ENCODE measurements at places on chromosomes 3 and 15.

DNA sequence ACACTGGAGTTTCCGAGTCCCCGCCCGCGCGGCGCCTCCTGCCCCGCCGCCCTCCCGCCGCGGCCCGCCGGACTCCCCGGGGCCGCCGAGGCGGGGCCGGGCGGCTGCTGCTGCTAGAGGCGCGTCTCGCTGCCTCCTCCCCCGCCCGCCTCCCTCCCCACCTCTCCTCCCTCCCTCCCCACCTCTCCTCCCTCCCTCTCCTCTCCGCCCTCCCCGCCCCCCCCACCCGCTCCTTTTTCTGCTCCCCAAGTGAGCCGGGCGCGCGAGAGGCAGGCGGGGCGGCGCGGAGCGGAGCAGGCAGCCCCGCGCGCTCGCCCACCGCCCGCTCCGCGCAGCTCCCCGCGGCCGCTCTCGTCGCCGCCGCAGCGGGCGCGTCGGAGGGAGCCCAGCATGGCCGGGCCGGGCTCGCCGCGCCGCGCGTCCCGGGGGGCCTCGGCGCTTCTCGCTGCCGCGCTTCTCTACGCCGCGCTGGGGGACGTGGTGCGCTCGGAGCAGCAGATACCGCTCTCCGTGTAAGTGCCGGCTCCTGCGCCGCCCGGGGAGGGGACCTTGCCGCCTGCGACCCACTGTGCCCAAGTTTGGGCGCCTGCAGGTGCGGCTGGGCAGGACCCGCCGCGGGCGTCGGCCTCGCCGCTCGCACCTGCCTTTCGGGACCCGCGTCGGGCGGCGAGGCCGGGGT lies at the start of gene CACNA2D3:
TSS of gene CACNA2D3 (plus strand) at position 229 of the 679 bp plus-strand sequence.
- DNase-seq = peak; percentile 56

DNA sequence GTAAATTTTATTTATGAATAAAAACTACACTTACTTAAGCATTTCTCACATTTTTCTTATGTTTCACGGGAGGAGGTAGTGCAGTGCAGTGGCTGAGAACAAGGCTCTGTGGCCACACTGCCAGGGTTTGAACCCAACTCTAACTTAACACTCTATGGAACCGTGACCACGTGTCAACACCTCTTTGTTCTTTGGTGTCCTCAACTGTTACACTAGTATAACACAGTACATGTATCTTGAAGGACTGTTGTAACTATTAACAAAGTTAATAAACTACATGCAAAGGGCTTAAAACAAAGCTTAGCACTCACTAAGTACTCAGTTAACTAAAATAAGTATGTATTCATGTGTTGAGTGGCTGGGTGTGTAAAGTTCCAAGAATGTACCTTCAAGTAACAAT lies 19.5 kb downstream of the CD47 start:
- DNase-seq = no peak

DNA sequence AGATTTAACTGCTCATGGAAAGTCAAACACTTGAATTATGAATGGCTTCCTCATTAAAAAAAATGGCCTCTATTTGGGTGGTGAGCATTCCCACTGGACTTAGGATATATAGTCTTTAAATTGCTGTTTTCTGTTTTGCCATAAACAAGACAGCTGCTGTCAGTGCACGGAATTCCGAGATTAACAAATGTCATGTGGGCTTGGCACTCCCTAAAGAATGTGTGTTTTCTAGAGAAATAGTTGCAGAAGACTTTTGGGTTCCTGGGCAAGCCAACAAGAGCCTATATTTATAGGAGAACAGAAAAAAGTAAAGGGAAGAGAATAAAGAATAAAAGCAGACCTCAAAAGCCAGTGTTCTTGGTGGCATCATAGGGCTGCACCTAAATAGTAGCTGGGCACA lies 13.6 kb upstream of the TFG start:
- DNase-seq = no peak

GRCh38 chr3:65584002-65584401 lies 454.7 kb downstream of the MAGI1 start:
- DNase-seq = no peak

GRCh38 chr3:158333736-158334135 lies 223.8 kb downstream of the RSRC1 start:
- no peak for DNase-seq

DNA sequence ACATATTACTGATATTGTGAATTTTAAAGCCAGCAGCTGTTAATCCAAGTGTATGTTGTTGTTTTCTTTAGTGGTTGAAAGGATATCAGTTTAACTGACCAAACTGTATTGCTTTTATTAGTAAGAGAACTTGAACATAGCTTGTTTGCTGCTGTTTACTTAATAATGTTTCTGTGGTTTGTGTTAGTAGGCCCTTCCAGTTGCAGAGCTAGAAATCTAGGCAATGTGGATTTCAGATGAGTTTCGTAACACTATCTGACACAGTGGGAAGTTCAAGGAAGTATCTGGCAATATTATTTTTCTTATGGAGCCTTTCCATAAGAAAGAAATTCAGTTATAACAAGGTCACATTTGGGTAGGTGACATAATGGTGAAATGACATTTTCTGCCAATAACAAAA lies 18.5 kb downstream of the ZNF609 start:
- DNase-seq = no peak

DNA sequence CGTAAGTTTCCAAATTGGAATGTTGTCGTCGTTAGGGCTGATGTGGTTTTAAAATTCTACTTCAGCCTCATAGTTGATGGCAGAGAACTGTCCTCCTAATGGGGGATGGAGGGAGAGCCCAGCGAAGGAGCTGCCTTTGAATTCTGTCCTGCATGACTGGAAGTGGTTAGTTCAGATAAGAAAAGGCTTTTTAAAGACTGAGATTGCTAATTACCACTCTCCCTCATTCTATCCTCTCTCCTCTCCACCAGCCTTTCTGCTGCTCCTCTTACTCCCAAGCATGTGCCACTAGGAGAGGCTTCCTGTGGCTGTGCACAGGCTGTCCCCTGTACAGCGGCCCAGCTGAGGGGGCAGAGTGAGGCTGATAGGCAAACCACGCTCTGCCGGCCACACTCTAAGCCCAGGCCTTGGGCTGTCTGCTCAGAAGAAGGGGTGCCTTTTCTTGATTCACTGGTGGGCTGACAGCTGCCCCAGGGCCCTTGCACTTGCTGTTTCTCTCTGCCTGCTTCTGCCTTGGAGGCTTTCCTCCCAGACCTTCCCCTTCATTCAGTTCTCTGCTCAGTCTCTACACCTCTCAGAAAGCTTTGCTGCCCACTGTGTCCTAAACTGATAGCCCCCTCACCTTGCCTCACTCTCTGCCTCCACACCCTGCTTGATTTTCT lies 8.7 kb upstream of the PAQR9 start:
- no peak for DNase-seq

DNA sequence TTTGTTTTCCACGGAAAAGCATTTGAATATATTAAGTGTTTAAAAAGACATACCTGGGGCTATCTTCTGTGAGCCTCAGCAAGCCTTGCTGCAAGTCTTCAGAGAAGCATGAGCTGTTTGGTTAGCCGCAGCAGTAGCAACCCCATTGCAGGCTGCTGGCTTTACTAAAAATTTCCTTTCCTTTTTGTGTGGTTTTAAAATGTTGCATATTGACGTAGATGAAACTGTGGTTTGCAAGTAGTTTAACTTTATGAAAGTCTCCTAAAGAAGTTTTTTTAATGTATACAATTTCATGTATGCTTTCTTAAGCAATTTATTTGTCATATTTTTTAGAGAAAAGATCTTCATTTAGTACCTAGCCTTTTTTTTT lies at the start of gene GPR171:
TSS of gene GPR171 (minus strand) at position 166 of the 370 bp plus-strand sequence. CDS start 3,830 bp downstream, outside the sequence.
- peak; percentile 45 for DNase-seq

- DNase-seq = no peak
Observed at GRCh38 chr3:61901986-61902385, 340.6 kb downstream of the PTPRG start.
